ENCODE measurements at places on chromosomes 5 and 9.

DNA sequence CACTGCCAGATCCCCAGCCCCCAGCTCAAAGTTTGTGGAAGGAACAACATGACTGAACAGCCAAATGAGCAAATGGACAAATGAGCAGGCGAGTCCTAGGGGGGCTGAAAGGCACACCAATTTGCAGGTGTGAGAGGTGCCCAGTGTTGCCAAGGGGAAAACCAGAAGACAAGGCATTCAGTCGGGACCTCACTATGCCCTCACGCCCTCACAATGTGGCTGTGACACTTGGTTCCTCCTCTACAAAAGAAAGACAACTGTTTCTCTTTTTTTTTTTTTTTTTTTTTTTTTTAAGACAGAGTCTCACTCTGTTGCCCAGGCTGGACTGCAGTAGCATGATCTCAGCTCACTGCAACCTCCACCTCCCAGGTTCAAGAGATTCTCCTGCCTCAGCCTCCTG lies 28.0 kb downstream of the TNIP1 start:
- no peak for DNase-seq

GRCh38 chr5:142242272-142242671 lies 82.5 kb downstream of the SPRY4 start:
- no peak for DNase-seq

DNA sequence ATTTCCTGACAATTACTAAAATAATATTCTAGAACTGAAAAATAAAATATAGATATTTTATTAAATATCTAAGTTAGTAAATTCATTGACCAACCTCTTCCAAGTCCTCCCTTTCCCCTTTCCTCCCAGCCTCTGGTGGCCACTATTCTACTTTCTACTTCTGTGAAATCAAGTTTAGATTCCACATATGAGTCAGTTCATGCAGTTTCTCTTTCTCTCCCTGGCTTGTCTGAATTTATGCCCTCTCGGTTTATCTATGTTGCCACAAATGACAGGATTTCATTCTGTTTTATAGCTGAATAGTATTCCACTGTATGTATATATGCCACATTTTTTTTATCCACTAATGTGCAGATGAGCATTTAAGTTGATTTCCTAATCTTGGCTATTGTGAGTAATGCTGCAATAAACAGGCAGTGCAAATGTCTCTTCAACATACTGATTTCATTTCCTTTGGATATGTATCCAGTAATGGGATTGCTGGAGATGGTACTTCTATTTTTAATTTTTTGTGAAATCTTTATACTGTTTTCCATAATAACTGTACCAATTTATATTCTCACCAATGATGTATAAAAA lies 52.3 kb downstream of the WDR36 start:
- DNase-seq: no peak

DNA sequence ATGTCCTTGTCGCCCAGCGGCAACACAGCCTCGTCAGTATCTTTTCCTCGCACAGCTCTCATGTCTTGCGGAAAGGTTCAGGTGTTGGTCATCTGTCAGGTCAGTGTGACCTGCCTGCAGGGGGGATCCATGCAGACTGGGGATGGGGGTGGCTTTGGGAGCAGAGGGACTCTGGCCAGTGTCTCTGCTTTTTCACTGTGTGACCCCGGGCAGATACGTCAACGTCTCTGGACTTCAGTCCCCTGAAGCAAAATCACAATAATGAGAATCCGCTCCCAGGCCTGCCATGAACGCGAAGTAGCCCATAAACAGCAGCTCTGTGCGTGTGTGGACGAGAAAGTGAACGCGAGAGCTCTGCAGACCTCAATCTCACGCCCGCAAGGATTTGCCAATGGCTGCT lies 75.7 kb upstream of the FCN1 start:
- no peak for DNase-seq

DNA sequence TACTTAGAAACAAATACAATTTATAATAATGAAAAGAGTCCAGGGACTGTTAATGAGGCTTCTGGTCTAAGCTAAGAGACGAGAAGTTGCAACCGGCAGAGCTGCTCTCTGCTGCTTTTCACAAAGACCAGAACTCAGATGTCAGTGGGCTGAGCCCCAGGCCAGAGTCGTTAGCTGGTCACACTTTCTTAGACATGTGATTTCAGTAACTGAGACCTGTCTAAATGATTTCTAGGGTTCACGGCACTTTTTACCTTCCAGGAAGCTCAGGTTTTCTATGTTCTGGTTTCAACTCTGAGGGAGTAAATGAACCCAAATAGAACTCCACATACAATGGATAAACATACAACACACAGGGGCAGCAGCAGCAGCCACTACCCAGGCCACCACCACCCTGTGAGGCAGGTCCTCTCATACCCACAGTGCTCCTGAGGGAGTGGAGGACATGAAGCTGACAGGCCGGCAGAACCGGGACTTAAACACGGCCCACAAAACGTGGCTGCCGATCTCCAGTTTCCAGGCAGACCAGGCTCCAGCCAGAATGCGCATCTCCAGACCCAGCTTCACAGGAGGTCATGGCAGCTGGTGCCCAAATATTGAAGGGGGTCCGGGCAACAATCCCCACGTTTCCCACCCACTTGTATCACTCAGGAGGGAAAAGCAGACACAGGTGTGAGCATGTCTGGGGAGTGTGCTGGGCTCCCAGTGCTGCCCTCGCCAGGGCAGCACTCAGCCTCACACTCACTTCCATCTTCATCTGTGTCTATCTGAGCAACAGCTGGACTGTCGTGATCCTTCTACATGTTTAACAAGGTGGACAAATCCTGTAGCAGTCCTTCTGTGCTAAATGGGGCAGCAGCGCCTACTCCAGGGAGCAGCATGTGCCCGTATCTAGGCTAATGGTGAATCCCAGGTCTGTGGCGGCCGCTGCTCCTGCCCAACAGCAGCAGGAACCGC lies 38.8 kb downstream of the IARS1 start:
- no peak for DNase-seq

DNA sequence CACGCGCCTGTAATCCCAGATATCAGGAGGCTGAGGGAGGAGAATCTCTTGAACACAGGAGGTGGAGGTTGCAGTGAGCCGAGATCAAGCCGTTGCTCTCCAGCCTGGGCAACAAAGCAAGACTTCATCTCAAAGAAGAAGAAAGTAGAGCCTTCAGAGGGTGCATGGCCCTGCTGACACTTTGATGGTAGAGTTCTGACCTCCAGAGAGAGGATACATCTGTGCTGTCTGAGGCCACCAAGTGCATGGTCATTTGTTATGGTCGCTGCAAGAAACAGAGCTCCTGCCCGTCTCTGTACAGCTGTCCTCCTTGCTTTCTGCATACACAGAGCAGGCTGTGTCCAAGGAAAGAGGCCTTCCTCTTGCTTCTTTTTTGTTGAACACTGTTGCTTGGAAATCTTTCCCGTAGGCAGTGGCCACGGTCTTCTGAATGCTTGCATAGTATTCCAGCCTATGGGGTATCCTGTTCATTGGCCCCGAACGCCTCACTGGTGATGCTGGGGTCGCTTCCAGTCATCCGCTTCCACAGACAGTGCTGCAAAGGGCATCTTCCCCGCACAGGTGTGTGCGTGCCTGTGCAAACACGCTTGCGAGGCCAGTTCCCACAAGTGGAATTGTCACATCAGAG lies 36.8 kb upstream of the UNC5A start:
- DNase-seq: no peak

GRCh38 chr5:154849264-154849785 lies 1.1 kb downstream of the FAXDC2 start:
- DNase-seq: no peak

- no peak for DNase-seq
Observed at GRCh38 chr9:128405780-128406171, 14.9 kb upstream of the CERCAM start.

- no peak for DNase-seq
Observed at GRCh38 chr5:72518001-72518683, 10.9 kb upstream of the ZNF366 start.

GRCh38 chr9:27523141-27523540 lies 949 bp upstream of the IFNK start:
- no peak for DNase-seq

- no peak for DNase-seq
Observed at GRCh38 chr9:109035684-109036423, 22.6 kb upstream of the CTNNAL1 start.

DNA sequence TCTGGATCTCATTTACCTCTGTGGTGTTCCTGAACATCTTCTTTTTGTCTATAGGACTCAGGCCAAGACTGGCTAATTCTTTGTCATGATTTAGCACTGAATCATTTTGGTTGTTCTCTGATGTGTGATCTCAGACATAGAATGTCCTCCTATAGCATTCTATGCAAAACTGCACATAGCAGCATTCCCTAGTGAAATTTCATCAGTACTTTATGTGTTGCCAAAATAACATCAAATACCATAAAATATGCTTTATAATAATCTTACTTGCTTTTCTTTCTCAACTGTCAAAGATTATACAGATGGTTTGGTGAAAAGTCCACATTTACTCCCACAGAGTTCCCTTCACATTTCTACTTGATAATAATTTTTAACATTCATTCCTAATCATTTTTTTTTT lies 115.7 kb upstream of the MPDZ start:
- no peak for DNase-seq

GRCh38 chr9:132056717-132057560 lies 22.7 kb downstream of the MED27 start:
- no peak for DNase-seq

DNA sequence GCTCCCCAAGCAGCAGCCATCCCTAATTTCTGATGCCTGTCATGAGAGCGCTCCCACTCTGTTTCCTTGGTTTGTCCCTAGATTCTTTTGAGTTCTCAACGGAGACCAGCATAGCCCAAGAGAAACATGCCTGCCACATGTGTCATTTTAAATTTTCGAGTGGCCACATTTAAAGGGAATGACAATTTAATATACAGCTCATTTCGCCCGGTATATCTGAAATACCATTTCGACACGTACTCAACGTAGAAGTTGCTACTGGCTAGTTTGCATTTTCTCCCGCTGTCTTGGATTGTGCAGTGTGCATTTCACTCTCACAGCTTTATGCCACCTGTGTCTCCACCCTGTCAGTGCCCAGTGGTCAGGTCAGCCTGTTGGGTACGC lies 21.0 kb downstream of the LPCAT1 start:
- no peak for DNase-seq

DNA sequence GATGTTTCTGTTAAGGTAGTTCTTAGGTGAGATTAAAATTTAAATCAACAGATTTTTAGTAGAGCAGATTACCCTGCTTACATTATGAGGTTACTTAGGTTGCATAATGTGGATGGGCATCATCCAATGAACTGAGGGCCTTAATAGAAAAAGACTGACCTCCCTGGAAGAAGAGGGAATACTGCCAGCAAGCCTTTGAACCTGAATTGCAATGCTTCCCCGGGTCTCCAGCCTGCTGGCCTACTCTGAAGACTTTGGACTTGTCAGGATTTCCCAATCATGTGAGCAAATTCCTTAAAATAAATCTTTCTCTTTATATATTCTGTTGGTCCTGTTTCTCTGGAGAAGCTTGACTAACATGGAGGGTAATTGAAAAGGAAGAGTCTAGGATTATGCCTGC lies 542.1 kb upstream of the ARRDC3 start:
- no peak for DNase-seq

DNA sequence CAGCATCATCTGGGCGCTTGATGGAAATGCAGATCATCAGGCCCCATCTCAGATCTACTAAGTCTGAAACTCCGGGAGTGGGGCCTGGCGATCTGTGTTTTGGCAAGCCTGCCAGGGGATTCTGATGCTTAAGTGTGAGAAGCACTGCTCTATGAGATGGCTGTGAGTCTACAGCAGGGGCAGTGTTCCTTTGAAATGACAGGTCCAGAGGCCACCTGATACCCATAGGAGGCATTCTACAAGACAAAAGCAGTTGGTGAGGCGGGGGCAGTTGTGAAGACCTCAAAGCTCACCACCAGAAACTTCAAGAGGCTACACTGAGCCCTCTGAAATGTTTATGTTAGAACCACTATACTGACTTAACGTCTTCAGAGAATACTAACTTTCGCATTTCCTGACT lies 86.9 kb upstream of the SPATA31D4 start:
- DNase-seq: no peak

DNA sequence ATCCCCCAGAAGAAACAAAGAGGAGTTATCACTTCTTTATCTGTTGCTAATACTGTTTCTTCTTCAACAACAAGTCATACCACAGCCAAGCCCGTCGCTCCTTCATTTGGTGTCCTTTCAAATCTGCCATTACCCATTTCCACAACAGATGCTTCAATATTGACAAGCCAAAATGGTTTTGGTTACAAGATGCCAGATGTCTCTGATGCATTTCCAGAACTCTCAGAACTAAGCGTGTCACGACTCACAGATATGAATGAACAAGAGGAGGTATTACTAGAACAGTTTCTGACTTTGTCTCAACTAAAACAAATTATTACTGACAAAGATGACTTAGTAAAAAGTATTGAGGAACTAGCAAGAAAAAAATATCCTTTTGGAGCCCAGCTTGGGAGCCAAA lies 16.0 kb upstream of the HAND1 start:
- no peak for DNase-seq

- DNase-seq: no peak
Observed at GRCh38 chr5:33170411-33170810, 270.4 kb upstream of the TARS1 start.

- DNase-seq: no peak
Observed at GRCh38 chr9:14170392-14170931, 143.5 kb downstream of the NFIB start.

GRCh38 chr9:117224695-117225094 lies 190.2 kb downstream of the ASTN2 start:
- no peak for DNase-seq

- DNase-seq: no peak
Observed at GRCh38 chr9:536597-537511, 304.6 kb upstream of the DMRT1 start.

DNA sequence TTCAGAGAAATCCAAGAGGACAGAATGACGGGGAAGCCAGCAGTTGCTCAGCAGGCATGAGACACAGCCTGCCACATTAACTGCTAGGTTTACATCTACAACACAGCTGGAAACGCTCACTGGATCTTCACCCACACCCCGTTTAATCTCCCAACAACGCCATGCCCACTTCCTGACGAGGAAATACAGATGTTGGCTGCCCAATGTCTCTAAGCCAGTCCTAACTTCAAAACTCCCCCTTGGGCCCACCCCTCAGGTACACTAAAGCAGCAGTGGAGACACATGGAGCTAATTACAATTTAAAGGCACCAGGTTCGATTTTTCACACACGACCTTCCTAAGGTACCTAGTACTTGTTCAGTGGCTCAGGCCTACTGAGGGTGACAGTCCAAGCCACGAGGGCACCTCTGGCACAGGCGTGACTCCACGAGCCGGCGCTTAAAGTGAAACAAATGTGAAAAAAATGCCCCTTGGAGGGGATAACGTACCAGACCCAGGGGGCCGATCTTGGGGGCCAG lies 904 bp downstream of the RPL12 start:
- no peak for DNase-seq

DNA sequence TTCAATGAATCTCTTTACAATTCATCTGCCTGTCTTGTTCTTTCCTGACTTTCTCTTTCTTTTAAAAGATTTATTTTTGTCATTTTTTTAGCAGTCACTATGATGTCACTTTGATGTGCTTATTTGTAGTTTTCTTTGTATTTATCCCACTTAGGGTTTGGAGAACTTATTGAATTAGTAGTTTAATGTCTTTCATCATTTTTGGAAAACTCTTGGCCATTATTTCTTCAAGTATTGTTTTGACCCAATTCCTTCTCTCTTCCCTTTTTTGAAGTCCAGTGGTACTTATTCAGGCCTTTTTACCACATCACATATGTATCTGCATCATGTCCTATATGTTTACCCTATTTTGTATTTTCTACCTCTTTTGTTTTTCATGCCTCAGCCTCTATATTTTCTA lies 48.9 kb upstream of the CCDC112 start:
- no peak for DNase-seq

All from GF-D8 (cell line).